Endothelial cell (in vitro differentiated cells): ENCODE measurements at places on chromosomes 2 and 18.

DNA sequence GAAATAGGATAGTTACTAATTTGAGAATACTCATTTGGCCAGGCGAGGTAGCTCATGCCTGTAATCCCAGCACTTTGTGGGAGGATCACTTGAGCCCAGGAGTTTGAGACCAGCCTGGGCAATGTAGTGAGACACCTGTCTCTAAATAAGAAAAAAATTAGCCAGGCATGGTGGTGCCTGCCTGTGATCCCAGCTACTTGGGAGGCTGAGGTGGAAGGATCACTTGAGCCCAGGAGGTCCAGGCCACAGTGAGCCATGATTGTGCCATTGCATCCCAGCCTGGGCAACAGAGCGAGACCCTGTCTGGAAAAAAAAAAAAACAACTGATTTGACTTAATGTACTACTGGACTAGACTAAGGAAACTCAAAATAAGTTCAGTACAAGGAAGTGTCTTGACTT is 32.7 kb upstream of the ZNF638 start:
- DNase-seq = no peak

- DNase-seq = peak; percentile 14
Observed at GRCh38 chr18:70221156-70221914, 15.8 kb upstream of the RTTN start.

DNA sequence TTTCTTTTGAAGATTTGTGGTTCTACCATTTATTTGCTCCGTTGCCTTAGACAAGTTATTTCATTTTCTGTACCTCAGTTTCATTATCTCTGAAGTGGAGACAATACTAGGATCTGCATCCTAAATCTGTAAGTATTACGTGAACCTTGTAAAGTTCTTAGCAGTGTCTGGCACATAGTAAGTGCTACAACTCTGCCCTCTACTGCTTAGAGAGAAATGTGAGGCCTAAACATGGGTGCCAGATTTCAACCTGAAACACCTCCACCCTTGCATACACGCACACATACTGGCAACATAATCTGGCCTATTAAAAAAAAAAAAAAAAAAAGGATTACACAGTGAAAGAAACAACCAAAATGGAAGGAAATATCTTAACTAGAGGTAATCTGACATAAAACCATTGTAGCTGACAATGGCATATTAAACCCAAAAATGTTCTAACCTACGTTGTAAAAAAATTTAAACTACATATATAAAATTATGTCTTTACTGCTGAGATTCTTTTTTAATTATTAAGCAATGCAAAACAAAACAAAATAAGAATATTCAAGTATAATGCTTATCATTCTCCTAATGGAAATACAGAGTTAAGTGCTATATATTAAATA is 132.6 kb downstream of the MAP2 start:
- no peak for DNase-seq

- no peak for DNase-seq
Observed at GRCh38 chr2:176334729-176335128, 65.5 kb downstream of the MTX2 start.

DNA sequence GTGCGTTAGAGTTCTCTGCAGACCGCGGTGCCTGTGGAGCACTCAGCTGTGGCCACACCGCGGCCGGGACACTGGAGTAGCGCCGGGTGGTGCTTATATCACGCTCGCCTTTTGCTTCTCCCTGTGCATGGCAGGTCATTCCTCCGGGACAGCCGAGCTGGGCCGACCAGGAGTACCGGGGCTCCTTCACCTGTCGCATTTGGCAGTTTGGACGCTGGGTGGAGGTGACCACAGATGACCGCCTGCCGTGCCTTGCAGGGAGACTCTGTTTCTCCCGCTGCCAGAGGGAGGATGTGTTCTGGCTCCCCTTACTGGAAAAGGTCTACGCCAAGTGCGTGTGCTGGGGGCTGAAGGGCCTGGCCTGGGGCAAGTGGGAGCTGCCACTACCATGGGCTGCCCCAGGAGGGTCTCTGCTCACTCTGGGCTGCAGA is 4.2 kb downstream of the CAPN10 start:
- no peak for DNase-seq

- DNase-seq = no peak
Observed at GRCh38 chr2:205197468-205198139, 484.7 kb upstream of the NRP2 start.

GRCh38 chr2:200101922-200102321 is 146.5 kb downstream of the MAIP1 start:
- DNase-seq = no peak

DNA sequence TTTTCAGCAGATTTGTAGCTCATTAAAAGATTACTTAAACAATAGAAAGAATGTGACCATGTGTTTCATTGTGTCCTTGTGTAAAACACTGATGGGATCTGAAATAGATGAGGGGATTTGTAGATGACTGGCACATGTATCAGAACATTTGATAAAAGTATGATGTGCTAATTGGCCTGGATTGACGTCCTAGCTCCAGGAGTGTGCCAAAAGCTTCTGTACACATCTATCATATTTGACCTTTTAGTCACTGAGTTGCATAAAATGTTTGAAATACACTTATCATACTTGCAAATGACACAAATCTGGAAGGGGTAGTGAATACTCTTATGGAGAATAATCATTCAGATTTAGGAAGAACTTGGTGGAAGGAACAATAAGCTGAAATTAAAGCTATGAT is 778.5 kb downstream of the ERBB4 start:
- DNase-seq = no peak

- no peak for DNase-seq
Observed at GRCh38 chr18:21452276-21452780, 148.2 kb downstream of the ESCO1 start.

- no peak for DNase-seq
Observed at GRCh38 chr2:184336688-184337087, 261.6 kb upstream of the ZNF804A start.

DNA sequence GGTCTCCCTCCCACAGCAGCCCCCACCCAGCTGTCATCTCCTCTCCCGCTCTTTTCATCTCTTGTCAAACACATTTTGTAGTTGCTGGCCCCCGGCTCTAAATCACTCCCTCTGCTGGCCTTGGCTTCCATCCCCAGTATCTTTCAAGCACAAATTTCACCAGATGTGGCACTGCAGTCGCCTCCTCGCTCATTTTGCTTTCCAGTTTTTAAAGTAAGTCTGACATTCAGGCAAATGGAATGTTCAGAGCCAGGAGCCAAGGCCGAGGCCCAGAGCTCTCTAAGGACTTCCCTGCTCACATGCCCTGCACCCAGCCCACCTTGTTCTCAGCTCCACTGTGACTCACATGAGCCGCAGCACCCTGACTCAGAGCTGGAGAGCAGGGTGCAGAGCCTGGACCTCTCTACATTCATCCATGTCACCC is 158.4 kb downstream of the GALNT14 start:
- DNase-seq = no peak

GRCh38 chr2:177285892-177286715 is 21.6 kb upstream of the NFE2L2 start:
- no peak for DNase-seq

DNA sequence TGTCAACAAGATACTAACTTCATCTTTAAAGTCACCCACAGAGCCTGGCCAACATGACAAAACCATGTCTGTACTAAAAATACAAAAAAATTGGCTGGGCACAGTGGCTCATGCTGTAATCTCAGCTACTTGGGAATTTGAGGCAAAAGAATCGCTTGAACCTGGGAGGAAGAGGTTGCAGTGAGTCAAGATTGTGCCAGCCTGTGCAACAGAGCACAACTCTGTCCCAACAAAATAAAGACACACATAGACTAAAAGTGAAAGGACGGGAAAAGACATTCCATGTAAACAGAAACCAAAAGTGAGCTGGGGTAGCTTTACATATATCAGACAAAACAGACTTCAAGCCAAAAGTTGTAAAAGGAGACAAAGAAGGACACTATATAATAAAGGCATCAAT is 34.8 kb downstream of the USP34 start:
- DNase-seq = no peak

DNA sequence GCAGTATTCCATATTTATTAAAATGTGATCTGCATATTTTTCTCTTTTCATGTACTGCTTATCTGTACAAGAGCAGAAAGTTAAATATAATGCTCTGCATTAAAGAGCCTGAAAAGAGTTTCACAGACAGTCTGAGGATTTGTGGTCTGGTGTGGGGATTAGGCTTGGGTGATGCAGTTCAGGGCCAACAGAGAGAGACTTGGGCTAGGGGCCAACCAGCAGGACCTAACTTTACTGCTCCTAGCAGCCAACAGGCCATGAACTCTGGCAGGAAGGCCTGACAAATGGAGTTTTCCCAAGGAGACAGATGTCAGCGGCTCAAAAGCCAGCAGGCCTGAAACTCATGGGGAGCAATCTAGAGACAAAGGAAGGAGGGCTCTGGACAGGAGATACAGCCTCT is 169.6 kb downstream of the LRRTM1 start:
- no peak for DNase-seq

DNA sequence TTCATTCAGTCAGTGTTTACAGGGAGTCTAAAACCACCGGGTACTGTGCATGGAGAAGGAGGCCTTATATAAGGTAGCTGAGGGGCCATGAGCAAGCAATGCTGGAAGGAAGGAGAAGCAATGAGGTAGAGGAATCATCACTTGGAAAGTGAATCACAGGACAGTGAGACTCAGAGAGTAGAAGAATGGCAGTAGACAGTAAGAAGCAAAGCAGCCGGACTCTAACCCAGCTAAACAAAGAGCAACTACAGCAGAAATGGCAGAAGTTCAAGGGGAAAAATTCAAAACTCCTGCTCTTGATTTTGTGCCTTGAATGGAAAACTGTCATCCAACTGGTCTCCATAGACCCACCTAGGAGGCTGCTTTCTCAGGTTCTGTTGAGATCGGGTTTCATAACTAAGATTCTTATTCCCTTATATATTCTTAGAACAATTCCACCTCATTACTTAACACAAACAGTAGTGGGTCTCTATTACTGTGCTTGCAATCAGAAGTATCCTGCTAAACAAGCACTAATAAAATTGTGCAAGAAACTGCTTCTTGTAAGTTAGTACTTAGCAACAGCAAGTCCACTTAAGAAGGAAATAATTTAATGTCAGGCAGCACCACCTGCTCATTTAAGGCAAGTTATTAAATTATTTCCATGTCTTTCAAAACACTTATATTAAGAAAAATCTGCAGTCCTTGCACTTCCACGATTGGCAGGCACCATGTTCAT is 68.0 kb downstream of the RBMS1 start:
- no peak for DNase-seq

- no peak for DNase-seq
Observed at GRCh38 chr2:240501531-240501991, 56.2 kb downstream of the ANKMY1 start.

GRCh38 chr2:101106453-101107181 is 44.6 kb downstream of the TBC1D8 start:
- DNase-seq = no peak

DNA sequence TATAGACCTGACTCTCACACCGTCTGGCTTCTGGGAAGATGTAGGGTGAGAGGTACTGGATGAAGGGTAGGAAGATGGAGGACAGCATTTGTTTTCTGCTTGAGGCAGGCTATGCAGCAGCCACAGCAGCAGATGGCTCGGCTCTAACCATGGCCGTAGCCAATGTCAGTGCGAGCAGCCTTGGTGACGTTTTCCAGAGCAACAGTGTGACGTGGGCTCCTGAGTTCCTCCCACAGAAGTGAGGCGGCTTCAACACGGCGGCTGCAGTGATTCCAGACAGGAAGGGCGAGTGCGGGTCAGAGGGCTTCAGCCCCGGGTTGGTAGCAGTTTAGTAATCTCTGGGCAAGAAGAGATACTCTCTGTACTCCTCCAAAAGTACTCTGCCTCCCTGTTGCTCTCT is 133.0 kb upstream of the MYT1L start:
- DNase-seq = no peak

- DNase-seq = no peak
Observed at GRCh38 chr2:200455958-200456421, 53.9 kb downstream of the KCTD18 start.

DNA sequence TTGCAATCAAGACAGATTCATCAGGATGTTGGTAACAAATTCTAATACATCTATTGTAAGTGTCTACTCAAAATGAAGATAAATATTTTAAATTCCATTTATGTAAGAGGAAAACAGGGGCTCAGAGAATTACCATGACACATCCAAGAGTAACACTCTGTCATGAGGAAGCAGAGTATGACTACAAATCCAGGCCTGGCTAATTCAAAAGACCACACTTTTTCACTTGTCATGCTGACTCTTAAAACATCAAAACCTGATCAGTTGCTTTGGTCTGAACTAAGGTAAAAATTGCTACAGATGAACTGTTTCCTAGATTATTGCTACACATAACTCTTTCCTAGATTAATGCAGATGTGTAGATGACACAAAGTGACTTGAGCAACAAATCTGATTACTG is 880.6 kb downstream of the TSN start:
- DNase-seq = no peak

DNA sequence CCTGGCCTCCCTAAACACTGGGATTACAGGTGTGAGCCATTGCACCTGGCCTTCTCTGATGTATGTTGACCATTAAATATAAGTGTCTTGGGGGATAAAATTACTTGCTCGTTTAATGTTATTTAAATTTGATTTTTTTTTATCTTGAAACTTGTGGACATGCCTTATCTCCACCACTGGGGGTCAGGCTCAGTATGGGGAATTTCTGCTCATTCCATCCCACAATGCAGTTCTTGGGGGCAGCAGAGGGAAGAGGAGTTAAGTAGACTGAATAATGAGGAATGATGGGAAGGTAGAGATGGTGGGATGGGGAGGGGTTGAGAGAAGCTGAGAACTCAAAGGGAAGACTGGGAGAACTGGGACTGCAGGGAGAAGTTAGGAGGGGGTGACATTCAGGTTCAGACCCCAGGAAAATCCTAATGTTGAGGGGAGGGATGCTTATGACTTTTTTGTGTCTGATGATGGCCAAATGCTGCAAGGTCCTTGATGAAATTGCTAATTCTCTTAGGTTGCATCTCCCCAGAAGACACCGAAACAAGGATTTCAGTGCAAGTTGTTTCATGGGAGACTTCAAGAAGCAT is 174.2 kb downstream of the MIB1 start:
- peak; percentile 48 for DNase-seq

- DNase-seq = no peak
Observed at GRCh38 chr2:241584436-241584835, 25.9 kb downstream of the BOK start.

DNA sequence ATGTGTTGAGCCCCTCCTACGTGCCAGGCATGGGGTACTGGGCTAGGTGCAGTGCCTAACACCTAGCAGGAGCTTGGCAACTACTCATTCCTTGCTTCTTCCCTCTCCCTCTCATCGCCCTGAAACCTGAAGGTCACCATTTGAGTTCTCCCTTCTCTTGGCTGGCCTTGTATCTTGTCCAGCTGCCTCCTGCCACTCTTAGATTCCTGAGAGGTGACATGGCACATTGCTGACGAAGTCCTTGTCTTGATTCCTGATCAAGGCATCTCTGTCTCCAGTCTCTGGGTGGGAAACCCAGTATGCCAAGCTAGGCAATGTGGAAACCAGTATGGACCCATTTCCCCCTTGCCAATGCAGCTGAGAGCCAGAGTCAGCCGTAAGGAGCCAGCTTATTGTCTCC is 9.0 kb upstream of the EFR3B start:
- DNase-seq = no peak

- peak; percentile 1 for DNase-seq
Observed at GRCh38 chr2:71672826-71673795, 219.8 kb downstream of the DYSF start.
